ENCODE measurements at places on chromosomes 12 and 14.

DNA sequence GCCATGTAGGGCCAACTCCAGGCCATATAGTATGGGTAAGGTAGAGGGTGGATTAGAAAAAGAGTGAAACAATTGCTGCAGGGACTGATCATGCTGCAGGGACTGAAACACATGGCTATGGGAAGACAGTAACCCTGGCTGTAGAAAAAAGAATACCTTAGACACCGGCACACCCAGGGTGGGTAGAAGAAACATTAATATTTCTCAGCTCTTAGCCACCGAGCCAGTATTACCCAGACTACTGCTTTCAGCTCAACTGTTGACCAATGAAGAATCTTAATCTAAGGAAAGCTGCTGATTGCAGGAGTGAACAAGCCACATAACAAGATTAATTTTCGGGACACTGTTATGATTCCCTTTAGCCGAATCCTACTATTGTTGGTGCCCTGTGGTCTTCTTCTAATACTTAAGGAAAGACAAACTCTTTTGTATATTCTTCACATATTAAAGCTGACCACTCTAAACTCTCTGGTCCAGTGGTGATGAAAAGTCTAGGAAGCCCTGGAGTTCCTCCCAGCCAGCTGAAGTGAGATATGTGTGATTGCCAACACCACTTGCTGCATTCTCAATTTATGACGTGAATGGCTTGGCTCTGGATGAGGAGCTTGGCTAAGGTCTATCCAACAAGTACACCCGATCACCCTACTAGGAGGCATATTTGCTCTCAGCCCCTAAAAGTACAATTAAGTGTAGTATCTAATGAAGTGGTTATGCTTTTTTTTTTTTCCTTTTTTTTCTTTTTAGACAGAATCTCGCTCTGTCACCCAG, 69.2 kb downstream of the NOVA1 start:
- H3K4me1 ChIP-seq = peaks cover 5% of the 10 kb centered on the region
- H3K4me3 ChIP-seq = no peak overlapping the region
- H3K27ac ChIP-seq = no peak overlapping the region
- no peak for DNase-seq
- H3K36me3 ChIP-seq = no peaks in the 10 kb centered on the region

- H3K4me1 ChIP-seq = peaks cover 54% of the 10 kb centered on the region
- H3K27ac ChIP-seq = peak overlapping the region; percentile 38
- H3K36me3 ChIP-seq = no peaks in the 10 kb centered on the region
- peak overlapping the region; percentile 53 for H3K4me3 ChIP-seq
- no peak for DNase-seq
- no peaks in the 10 kb centered on the region for H3K27me3 ChIP-seq
Observed at GRCh38 chr12:14957551-14958168, 3.7 kb downstream of the ARHGDIB start.

GRCh38 chr14:37230551-37231194, 32.9 kb downstream of the MIPOL1 start:
- H3K27me3 ChIP-seq = no peaks in the 10 kb centered on the region
- H3K36me3 ChIP-seq = no peaks in the 10 kb centered on the region
- DNase-seq = no peak
- H3K4me3 ChIP-seq = no peak overlapping the region
- H3K4me1 ChIP-seq = no peaks in the 10 kb centered on the region

GRCh38 chr14:101772770-101773169, 11.3 kb downstream of the PPP2R5C start:
- no peaks in the 10 kb centered on the region for H3K27me3 ChIP-seq
- H3K4me1 ChIP-seq = peaks cover 12% of the 10 kb centered on the region
- DNase-seq = no peak
- no peak overlapping the region for H3K4me3 ChIP-seq

GRCh38 chr12:76455582-76456345, 103.8 kb downstream of the OSBPL8 start:
- H3K27me3 ChIP-seq = no peaks in the 10 kb centered on the region
- H3K4me3 ChIP-seq = no peak overlapping the region

DNA sequence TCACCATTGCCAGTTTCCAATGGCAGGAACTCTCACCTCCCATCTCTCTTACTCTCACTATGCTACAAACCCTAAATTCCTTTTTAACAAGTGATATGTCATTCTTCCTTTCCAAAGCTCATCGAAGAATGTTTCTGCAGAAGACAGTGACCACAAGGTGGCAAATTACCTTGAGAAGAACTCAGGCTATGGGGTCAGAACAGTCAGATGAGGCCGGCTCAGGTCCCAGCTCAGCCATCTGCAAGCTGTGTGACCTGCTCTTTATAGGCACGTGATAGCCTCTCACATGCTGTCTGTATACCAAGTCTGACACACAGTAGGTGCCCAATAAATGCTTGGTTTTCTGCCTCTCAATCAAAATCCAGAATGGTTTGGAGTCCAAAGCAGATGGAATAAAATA, 80.7 kb downstream of the FOXN3 start:
- no peak overlapping the region for H3K27ac ChIP-seq
- DNase-seq = no peak
- peaks cover 42% of the 10 kb centered on the region for H3K4me1 ChIP-seq

DNA sequence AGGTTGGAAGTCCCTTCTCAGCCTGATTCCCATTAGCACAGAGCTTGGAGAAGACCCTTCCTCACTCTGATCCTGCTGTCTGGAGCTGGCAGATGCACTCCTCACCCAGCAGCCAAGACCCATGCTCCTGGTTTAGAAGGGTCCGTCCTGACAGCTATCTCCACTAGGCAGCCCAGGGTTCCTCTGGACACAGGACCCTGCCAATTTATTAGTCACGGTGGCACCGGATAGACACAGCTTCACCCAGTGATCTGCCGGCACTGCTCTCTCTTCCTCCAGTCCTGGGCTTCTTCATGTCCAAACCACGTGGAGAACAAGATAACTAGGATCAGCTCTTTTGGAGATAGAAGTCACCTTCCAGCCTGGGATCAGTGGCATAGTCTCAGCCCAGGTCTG, 26.2 kb upstream of the TCL1B start:
- no peak overlapping the region for H3K4me3 ChIP-seq
- H3K4me1 ChIP-seq = peaks cover 17% of the 10 kb centered on the region
- DNase-seq = no peak
- H3K27me3 ChIP-seq = peaks cover 27% of the 10 kb centered on the region
- no peaks in the 10 kb centered on the region for H3K36me3 ChIP-seq

DNA sequence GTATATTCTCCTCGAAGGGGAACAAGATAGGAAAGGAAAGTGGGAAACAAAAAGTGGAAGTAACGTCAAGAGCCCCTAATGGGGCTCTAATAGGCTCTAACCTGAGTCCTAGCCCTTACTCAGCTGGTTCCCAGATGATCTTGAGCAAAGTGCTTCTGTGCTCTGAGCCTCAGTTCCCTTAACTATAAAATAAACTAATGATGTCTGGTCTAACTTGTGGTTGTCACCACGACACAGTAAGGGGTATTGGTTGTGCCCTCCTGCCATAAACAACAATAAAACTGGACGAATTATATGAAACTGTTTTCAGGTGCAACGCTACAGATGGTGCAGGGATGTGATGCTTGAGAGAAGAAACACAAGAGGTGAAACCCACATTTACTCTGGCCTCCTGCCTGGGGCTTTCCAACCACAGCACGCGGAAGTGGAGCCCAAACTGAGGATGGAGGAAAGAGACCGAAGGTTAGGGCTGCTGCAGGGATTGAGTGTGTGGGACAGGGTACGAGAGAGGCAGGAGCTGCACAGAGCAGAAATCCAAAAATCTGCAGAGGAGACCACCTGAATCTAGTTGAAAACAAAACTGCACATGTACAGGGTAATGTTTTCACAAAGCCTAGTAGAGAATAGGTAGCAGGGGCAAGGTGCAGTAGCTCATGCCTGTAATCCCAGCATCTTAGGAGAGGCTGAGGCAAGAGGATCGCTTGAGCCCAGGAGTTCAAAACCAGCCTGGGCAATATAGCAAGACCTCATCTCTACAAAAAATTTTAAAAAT, 45.6 kb upstream of the BCL2L14 start:
- no peak overlapping the region for H3K4me3 ChIP-seq
- no peak for DNase-seq
- H3K36me3 ChIP-seq = no peaks in the 10 kb centered on the region
- no peaks in the 10 kb centered on the region for H3K27me3 ChIP-seq
- H3K27ac ChIP-seq = no peak overlapping the region

GRCh38 chr14:91893007-91893406, 25.7 kb upstream of the TC2N start:
- peaks cover 37% of the 10 kb centered on the region for H3K4me1 ChIP-seq
- H3K36me3 ChIP-seq = no peaks in the 10 kb centered on the region
- no peak overlapping the region for H3K4me3 ChIP-seq
- DNase-seq = no peak

DNA sequence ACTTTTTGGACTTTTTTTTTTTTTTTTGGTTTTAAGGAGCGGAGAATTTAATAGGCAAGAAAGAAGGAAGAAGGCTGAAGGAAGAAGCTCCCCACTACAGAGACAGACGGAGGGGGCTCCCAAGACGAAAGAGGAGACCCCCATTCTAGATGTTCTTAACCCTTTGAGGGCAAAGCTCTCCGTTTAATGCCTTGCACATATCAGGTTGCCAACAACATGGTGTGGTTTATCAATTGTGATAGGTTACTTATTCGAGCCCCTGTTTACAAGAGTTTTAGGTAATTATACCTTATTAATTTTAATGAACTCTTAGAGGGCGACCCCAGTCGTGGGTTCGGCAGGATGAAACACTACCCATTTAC, 1.2 kb upstream of the FBXO33 start:
- DNase-seq = no peak
- peaks cover 32% of the 10 kb centered on the region for H3K4me1 ChIP-seq
- H3K36me3 ChIP-seq = no peaks in the 10 kb centered on the region
- no peaks in the 10 kb centered on the region for H3K27me3 ChIP-seq
- H3K4me3 ChIP-seq = peak overlapping the region; percentile 97
- peak overlapping the region; percentile 99 for H3K27ac ChIP-seq

DNA sequence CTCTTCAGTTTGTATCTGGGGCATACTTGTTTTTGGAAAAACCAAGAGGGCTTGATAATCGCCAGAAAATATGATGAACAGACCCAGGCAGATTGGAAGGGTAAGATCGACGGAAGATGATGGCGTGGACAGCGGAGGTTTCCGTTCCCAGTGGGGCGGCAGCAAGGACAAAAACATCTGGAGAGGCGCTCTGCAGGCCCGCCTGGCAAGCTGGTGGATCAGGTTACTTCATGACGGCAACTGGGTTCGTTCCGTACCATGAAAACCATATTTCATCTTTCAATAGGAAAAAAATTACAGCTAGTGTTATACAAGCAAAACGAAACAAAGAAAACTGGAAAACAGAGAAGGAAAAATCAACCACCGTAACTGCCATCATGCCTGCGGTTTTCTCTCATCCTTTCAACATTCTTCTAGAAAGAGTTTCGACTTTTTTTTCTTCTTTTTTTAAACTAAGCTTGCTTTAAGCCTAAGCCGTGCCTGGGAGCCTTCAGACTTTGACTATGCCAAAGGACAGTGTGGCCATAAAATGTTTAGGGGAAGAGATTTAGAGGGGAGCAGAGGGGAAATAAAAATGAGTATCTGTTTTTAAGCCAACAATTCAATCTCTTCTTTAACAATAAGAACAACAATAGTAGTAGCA, 210.5 kb downstream of the FOXN3 start:
- no peak overlapping the region for H3K4me3 ChIP-seq
- no peak overlapping the region for H3K27ac ChIP-seq
- DNase-seq = no peak
- H3K36me3 ChIP-seq = peaks cover 3% of the 10 kb centered on the region
- H3K27me3 ChIP-seq = no peaks in the 10 kb centered on the region
- peaks cover 16% of the 10 kb centered on the region for H3K4me1 ChIP-seq

DNA sequence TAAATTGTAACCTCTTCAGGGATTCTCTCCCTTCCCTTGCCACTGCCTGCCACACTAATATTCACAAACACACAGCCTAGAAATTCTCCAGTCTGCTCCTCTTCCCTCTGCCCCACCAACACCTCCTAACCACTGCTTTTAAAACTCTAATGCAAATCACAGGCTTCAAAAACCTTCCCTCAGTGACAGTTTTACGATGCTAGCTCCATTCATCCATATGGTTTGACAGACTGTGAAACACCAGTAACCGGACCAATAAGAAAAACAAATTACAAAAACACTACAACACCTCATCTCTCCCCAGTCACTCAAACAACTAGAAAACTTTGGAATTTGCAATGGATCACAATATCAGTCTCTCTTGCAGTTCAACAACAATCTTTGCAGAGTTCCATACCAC, 5.7 kb downstream of the DPF3 start:
- peaks cover 36% of the 10 kb centered on the region for H3K27me3 ChIP-seq
- H3K4me1 ChIP-seq = peaks cover 18% of the 10 kb centered on the region
- no peak overlapping the region for H3K27ac ChIP-seq
- H3K36me3 ChIP-seq = no peaks in the 10 kb centered on the region
- DNase-seq = no peak

DNA sequence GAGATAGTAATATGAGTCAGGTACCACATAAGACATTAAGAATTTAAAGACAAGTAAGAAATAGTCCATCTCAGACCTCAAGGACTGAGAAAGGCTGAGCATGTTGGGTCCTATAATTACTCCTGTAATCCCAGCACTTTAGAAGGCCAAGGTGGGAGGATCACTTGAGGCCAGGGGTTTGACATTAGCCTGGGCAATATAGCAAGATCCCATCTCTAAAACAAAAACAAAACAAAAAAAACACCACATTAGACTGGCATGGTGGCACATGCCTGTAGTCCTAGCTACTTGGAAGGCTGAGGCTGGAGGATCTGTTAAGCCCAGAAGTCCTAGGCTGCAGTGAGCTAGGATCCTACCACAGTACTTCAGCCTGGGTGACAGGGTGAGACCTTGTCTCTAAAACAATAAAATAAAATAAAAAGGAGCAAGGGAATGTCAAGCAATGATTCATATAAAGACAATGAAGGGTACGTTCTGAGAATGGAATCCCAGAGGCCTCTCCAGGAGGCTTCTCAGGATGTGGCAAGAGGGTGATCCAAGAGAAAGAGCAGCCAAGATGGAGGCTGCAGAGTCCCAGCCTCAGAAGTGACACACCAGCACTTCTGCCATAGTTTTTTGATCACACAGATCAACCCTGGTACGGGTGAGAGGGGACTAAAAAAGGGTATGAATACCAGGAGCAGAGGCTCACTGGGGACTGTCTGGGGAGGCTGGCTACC, 206.4 kb downstream of the CRADD start:
- no peak for DNase-seq
- H3K4me3 ChIP-seq = no peak overlapping the region
- H3K4me1 ChIP-seq = peaks cover 2% of the 10 kb centered on the region
- no peak overlapping the region for H3K27ac ChIP-seq

DNA sequence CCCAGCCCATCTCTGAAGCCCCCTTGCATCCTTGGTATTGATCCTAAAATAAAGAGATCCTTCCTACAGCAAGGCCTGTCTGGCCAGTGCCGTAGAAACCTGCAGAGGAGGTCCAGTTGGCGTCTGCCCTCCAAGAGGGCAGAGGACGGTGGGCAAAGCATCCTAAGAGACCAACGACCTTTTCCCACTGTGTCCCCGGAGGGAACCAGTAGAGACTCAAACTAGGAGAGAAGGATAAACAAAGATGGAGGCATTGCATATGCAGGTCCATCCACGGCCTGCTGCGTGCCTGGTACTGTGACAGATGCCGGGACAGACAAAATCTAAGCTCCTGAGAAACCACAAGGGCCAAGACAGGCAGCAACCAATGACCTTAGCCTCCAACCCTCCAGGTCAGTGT, 3.8 kb downstream of the NCKAP5L start:
- H3K27ac ChIP-seq = peak overlapping the region; percentile 35
- H3K27me3 ChIP-seq = no peaks in the 10 kb centered on the region
- peaks cover 69% of the 10 kb centered on the region for H3K4me1 ChIP-seq
- H3K4me3 ChIP-seq = no peak overlapping the region
- H3K36me3 ChIP-seq = no peaks in the 10 kb centered on the region

Measured in suprapubic skin (tissue), 4 donors.